ENCODE measurements at places on chromosomes 1 and 21.
A peak's percentile ranks its signal among the peaks of the same experiment; 100 is the strongest.

- DNase-seq = no peak
Measured at GRCh38 chr1:226763905-226764264, 24.8 kb upstream of the ITPKB start.

DNA sequence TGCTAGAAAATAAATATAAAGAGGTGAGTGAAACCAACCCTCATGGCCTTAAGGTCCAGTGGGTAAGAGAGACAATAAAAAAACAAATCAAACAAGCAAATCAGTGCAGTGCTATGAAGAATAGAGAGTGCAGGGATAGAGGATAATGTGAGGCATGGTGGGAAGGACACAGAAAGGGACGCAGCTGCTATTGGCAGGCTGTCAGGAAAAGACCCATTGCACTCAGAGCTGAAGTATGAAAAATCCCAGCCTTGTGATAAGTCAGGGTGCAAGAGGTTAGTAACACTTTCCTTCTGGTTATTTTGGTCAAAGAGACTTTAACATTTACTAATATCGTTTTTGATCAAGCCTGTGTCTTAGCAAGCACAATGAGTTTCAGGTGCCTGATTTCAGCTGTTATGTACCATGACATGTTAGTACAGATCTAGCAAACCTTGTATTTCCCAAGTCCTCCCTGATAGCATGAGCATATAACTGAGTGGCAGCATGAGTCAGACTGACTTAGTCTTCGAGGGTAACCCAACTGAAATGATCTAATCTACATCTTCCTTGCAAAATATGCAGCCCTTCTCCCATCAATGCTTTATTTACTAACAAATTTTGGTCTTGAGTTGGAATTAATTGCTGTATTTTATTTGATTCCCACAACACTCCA lies 31.7 kb downstream of the CHML start:
- DNase-seq = no peak

- DNase-seq = peak; percentile 76
Measured at GRCh38 chr1:18175530-18176377, 68.2 kb downstream of the IGSF21 start.

GRCh38 chr21:45351526-45352275 lies 53.3 kb upstream of the COL18A1 start:
- no peak for DNase-seq

- no peak for DNase-seq
Measured at GRCh38 chr1:33257207-33257771, 997 bp downstream of the ZNF362 start.

- DNase-seq = no peak
Measured at GRCh38 chr1:185520188-185520920, 203.3 kb upstream of the IVNS1ABP start.

GRCh38 chr1:180092931-180093650 lies 61.6 kb upstream of the QSOX1 start:
- no peak for DNase-seq

DNA sequence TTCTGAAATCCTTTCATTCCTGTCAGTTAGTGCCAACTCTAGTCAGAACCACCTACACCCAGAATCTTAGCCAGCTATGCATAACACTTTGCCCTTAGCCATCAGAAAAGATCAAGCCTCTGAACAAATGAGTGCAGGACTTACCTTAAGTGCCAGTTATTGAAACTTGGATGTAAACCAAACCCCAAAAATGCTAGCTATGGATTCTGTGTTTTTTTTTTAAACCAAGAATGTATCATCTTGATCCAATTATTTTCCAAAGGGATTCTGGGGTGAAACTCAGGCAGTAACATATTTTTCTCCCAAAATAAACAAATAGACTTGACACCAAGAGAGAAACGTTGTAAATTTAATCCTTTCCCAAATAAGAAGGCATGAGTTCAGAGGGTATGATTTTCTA lies 538.6 kb upstream of the ADAMTS5 start:
- DNase-seq = no peak

DNA sequence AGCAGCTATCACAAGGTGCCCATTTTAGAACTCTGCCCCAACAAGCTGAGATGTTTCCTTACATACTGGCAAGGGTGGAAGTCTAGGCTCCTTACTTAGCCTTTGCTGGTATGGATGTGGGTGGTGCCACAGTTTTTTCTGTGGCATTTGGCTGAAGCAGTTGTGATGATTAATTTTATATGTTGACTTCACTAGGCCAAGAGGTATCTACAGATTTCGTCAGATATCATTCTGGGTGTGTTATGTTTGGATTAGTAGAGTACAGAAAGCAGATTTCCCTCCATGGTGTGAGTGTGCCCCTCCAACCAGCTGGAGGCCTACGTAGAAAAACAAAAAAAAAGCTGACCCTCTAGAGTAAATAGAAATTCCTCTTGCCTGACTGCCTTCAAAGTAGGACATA lies 317.0 kb downstream of the BARHL2 start:
- no peak for DNase-seq

GRCh38 chr1:151327903-151328674 lies 873 bp upstream of the PI4KB start:
- DNase-seq = no peak

DNA sequence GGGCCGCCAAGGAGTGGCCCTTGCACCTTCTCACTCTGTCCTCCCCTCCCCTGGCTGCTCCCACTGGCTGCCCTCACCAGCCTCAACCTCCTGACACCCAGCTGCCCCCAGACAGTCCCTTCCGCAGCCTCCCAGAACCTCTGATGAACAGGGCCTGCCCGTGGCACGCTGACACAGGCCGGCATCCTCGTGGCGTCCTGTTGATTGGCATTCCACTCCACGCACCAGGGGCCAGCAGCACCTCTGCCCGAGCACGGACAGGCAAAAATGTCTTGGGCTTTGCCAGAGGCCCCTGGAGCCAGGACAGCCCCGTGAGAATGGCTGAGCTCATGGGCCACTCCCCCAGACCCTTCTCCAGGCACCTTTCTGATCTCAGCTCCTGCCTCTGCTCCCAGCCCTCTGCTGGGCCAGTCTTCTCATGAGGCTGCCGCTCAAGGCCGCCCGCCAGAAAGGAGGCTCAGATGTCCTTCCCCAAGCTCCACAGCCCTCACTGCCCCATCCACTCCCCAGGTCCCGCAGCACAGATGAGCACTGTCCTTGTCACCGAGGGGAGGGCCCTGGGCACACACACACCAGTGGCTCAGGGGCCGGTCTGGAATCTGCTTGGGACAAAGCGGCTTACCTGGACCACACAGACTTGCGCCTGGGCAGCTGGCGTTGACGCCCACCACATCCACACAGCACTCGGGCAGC lies 15.8 kb upstream of the RNF223 start:
- DNase-seq = no peak

- no peak for DNase-seq
Measured at GRCh38 chr1:182144646-182145030, 83.1 kb upstream of the ZNF648 start.

GRCh38 chr1:172486805-172487454 lies 43.1 kb upstream of the PIGC start:
- no peak for DNase-seq

- DNase-seq = peak; percentile 97
Measured at GRCh38 chr1:183281553-183282091, 95.6 kb downstream of the LAMC2 start.

All from NCI-H526 treated with DMSO at 0.1 percent for 48 hours (cell line).